AG20443 (cell line): ENCODE measurements at places on chromosomes 16 and 17.
A peak's percentile ranks its signal among the peaks of the same experiment; 100 is the strongest.

- DNase-seq = no peak
Observed at GRCh38 chr17:55530064-55530463, 18.8 kb upstream of the SMIM36 start.

DNA sequence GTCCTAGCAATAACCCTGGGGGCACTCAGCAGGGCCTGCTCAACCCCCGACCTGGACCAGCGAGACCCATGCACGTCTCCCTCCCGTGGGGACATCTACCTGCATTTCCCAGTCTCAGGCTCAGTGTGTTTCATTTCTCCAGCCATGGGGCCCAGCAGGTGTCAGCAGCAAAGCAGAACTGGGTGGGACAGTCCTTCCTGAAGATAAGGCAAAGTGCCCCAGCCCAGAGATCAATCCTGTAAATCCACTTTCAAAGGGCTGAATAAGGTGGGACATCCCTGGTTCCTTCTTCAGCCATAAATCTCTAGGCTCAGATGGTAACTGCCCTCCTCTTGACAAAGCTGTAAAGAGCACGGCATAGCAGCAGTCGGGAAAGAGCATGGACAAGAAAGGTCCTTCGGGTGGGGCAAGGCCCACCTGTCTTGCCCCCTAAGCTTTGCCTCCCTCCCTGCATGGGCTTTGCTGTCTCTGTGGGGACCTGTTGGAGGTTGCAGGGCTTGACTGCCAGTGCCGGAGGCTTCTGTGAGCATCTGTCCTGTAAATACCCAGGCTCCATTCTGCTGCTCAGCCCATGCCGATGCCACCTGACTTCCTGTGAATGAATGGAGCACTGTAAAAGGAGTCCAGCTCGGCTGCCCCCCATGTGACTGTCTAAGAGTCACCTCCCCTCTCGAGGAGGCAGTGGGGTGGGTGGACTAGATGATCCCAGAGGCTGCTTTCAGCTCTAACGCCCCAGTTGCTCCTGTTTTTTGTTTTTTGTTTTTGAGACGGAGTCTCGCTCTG lies 84.8 kb upstream of the TBC1D3K start:
- DNase-seq = no peak

GRCh38 chr16:72301523-72302236 lies 129.7 kb upstream of the PMFBP1 start:
- no peak for DNase-seq

DNA sequence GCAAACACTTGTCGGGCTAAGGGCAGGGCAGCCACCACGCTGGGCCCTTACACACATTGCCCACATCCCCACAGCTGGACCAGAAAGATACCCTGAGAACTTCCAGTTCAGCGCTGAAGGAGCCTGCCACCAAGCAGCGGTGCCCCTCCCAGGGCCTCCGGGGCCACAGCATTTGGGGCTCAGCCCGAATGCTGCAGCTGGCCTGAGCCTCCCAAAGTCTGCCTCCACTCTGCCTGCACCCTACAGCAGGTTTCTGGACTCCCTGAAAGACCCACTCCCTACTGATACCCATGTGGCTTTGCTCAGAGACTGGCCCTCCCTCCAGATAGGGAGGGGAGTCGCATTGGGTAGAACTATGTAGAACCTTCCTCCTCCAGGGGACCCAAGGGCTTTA lies 1.5 kb downstream of the MCRIP1 start:
- DNase-seq = no peak

- no peak for DNase-seq
Observed at GRCh38 chr17:16313139-16314090, 39.9 kb downstream of the CENPV start.

- no peak for DNase-seq
Observed at GRCh38 chr17:77271411-77271810, 130.6 kb downstream of the SEC14L1 start.

- DNase-seq = no peak
Observed at GRCh38 chr17:4176808-4177472, 33.9 kb downstream of the CYB5D2 start.

- no peak for DNase-seq
Observed at GRCh38 chr17:4155980-4156620, 13.1 kb downstream of the CYB5D2 start.

DNA sequence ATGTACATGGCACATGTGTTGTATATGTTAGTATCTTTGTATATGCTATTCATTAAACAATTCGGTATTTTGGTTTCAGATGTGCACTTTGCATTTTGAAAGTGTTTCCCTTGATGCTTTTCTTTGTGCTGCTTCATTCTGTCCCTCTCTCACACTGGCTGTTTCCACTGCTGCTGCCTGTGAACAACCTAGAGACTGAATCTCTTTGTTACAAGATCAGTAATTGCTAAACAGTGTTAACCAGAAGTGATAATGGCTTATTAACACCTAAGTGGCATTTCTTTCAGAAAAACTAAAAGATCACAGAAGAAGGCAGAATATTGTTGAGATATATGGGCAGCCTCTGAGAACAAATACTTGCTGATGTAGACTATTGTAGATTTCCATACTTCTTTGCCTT lies 84.7 kb downstream of the KIF2B start:
- no peak for DNase-seq

- DNase-seq = no peak
Observed at GRCh38 chr16:49015225-49015592, 266.4 kb downstream of the CBLN1 start.

DNA sequence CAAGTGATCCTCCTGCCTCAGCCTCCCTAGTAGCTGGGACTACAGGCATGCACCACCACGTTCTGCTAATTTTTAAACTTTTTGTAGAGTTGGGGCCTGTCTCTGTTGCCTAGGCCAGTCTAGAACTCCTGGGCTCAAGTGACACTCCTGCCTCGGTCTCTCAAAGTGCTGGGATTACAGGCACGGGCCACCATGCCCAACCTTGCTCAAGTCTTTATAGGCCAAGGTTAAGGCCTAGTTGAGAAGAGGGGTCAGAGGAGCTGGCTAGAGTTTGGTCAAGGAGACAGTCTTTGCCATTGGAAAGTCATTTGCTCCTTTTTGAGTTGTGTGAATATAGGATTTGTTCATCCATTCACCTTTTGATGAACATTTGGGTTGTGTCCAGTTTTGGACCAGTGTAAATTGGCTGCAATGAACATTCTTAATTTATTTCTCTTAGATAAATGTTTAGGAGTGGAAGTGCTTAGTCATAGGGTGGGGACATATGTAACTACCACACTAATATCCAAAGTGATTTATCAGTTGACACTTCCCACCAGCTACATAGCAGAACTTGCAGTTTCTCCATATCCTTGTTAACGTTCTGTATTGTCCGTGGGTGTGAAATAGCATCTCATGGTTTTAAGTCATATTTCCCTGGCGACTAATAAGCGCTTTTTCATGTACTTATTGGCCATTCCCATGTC lies 30.7 kb upstream of the ARHGAP17 start:
- DNase-seq = no peak

- DNase-seq = no peak
Observed at GRCh38 chr16:67886387-67886786, 1.7 kb downstream of the NRN1L start.

DNA sequence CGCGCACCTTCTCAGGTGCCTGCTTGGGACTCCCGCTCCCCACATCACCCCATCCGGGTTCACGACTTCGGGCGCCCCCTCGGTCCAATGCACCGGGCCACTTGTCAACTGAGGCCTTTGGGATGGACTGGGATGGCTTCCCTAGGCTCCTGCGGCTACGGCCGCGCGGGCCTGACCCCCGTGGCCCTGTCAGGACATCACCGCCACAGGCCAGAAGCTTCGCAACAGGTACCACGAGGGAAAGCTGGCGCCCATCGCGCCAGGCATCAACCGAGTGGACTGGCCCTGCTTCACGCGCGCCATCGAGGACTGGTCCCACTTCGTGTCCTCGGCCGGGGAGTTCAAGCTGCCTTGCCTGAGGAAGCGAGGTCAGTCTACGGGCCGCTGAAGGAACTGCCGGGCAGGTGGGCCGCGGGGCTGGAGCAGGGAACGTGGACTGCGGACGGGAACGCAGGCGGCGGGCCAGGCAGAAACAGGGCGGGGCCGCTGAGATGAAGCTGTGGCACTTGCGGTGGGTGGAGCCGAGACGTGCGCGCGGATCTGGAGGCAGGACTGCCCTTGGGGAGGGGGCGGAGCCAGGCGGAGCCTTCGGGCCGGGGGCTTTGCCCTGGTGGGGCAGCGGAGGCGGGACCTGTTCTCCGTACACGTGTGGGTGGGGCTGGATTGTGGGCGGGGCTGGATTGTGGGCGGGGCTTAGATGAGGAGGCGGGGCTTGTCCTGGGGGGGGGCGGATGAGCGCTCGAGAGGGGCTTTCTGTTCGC lies 13.7 kb upstream of the CNGB1 start:
- DNase-seq = peak; percentile 81

GRCh38 chr17:41060052-41060604 lies at the start of gene KRTAP2-3:
KRTAP2-3 (minus strand) TSS chr17:41060114; CDS start chr17:41060050, 64 bp downstream.
- DNase-seq = peak; percentile 71

GRCh38 chr16:30797670-30798309 lies 10.8 kb upstream of the ZNF629 start:
- no peak for DNase-seq

DNA sequence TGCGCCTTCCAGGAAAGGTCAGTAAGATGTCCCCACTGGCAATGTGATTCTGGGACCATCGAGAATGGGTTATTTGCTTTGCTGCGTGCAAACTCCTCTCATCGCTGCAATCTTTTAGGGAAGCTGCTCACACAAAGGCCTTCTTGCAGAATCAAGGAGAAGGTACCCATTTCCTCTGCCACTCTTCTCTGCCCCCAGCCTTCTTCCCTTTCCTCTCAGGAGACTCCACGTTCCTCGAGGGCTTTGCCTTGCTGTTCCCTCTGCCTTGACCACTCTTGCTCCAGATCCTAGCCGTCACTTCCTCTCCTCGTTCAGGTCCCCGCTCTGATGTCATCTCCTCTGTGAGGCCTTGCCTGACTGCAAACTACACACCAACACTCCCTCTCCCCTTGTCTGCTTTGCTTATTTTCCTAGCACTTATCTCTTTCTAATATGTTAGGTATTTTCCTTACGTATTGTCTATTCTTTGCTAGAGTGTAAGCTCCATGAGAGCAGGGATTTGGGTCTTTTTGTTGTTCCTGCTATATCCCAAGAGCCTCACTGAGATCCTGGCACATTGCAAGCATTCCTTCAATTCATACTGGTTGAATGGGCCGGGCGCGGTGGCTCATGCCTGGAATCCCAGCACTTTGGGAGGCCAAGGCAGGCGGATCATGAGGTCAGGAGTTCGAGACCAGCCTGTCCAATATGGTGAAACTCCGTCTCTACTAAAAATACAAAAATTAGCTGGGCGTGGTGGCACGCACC lies 5.3 kb upstream of the CRK start:
- no peak for DNase-seq

DNA sequence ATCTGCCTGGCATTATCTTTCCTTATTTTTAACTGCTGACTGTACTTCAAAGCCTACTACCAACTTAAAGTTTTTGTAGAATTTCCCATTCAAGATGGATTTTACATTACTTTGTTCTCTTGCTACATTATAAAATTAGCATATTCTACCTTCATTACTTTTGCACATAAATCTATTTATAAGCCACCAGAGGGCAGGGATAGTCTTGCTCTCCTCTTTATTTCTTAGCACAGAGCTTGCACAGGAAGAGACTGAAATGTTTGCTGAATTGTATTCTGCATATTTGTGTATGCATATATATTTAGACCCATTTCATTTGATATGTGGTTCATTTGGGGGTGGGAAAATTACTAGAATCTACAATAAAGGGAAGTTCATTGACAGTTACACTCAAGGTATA lies 108.0 kb downstream of the SKAP1 start:
- DNase-seq = peak; percentile 10

DNA sequence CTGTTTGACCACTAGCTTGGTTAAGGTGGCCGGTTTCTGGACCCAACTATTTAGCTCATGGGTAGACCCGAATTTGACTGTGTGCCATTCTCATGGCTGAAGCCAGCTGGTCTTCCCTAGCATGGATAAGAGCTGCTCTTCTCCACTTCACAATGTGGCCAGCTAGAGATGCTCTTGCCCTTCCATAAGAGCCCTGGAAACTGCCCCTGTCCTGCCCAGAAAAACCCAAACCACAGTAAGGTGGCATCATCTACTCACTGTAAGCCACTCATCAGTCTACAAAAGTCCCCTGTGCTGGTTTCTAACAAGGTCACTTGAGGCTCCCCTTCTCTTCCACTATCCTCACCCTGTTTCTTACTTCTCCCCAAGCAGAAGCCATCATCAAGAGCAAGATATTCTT lies 165.1 kb downstream of the HS3ST2 start:
- no peak for DNase-seq

DNA sequence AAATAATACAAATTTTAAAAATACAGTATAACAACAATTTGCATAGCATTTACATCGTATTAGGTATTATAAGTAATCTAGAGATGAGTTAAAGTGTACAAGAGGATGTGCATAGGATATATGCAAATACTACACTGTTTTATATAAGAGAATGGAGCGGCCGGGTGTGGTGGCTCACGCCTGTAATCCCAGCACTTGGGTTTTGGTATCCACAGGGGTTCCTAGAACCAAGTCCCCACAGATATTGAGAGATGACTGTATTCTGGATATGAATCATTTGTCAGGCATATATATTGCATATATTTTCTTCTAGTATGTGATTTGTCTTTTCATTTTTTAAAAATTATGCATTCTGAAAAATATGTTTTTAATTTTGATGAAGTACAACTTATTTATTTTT lies 77.5 kb upstream of the MSI2 start:
- no peak for DNase-seq

GRCh38 chr16:79073566-79073965 lies 527.0 kb downstream of the MAF start:
- DNase-seq = no peak

GRCh38 chr16:47715442-47716083 lies 254.4 kb downstream of the PHKB start:
- no peak for DNase-seq

- DNase-seq = no peak
Observed at GRCh38 chr16:85982563-85982939, 83.6 kb downstream of the IRF8 start.

GRCh38 chr17:49277638-49278037 lies 47.1 kb upstream of the PHOSPHO1 start:
- no peak for DNase-seq
